ENCODE measurements at places on chromosomes 3 and 15.

DNA sequence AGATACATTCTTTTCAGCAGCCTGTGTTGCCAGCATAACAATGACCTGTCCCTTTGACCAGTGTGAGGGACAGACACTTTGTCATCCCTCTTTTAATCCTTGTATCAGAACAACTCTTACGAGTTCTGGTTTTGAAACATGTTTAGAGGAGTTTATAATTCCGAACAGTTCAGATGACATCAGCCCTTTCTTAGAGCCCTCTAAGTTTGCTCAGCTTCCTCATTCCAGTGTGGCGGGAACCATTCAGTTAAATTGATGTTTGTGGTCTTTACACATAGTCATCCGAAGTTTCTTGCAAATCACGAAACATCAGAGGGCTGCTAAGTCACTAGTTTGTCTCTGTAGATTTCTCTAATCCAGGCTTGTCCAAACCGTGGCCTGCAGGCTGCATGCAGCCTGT, 102.5 kb downstream of the AKAP13 start:
- DNase-seq, result peak; percentile 87

DNA sequence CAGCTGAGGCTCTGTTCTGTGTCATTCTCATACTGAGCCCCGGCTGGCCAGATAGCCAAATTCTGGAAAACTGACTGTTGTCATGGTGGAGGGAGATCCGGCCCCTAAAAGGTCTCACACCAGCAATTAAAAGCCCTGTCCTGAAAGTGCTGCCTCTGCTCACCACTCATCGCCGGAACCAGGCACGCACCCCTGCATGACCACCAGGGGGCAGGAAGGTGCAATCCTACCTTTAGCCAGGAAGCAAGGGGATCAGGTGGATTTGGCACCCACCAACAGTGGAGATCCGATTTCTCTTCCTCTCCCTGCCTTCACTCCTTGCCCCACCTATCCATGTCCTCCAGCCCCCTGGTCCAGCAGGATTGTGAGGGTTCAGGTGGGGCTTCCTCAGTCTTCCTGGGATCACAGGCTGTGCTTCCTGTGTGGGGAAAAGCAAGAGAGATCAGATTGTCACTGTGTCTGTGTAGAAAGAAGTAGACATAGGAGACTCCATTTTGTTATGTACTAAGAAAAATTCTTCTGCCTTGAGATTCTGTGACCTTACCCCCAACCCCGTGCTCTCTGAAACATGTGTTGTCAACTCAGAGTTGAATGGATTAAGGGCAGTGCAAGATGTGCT, 16.1 kb upstream of the CACNA2D2 start:
- peak; percentile 25 for DNase-seq

GRCh38 chr3:43176666-43177065, 70.8 kb upstream of the POMGNT2 start:
- no peak for DNase-seq

DNA sequence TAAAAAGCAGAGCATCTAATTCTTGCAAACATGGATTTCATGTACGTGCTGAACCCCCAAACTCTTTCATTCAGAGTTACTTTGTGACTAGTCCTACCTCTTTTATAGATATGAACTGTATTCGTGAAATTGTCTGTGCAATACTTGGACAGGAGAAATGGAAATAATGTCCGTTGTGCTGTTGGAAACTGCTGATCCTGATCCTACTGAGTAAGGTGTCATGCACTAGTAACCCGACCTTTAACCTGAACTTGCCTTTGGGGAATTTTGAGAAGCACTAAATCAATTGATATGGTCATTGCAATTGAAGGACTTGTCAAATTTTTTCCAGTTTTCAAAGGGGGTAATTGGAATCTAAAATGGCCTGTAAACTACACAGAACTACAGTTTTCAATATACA, 856.4 kb downstream of the ROBO1 start:
- DNase-seq, result no peak

DNA sequence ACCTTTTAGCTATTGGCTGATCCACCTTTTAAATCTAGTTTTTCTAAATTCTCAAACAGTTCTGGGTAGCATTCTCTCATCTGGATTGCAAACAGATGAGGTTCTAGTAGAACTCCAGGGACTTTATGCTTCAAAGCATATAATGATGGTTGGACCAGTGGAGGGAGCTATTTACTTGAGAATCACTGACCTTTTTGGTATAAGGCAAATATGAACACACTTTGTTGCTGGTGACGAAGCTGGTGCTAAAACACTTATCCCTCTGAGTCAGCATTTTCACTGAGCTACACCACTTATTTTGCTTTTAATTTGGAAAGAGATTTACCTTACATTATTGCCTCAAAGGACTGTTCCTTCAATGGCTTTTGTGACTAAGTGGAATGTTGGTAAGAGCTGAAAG, 58.6 kb upstream of the SLITRK3 start:
- peak; percentile 43 for DNase-seq

DNA sequence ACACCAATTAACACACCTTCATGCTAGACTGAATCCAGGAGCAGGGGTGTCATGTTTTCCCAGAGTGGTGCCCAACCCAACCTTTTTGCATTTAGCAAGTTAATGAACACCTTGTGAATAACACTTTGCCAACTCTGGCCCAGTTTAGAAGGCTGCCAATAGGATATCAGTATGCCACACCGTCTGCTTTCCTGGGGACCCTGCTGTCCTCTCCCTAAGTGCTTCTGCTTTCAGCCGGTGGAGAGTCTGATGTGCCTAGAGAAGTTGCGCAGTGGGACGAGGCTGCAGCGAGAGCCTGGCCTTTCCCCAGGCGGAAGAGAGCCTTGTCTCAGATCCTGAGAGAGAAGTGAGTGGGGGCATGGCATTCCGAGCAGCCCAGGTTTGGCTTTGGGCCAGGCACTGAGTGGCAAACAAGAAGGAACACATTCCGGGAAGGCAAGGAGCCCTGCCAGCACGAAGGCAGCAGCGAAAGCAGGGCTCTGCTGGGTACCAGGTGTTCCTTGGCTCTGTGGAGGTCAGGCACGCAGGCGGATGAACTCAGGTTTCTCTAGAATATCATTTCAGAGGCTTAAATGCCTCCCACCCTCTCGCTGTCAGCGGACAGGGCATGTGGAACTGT, 36.9 kb downstream of the SENP8 start:
- DNase-seq, result peak; percentile 13

DNA sequence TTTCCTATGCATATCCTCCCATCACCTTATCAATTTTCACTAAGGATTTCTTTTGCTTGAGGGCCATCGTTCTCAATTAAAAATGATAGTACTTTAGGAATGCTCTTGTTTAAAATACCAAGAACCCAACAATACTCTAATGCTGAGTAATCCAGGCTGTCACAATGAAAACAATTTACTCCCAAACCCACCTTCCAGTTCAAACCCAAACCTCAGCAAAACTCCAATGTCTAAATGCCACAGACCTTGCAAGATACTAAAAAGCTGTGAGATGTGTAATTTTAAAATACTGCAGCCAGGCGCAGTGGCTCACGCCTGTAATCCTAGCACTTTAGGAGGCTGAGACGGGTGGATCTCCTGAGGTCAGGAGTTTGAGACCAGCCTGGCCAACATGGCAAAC, 889.8 kb downstream of the ROBO1 start:
- DNase-seq, result peak; percentile 60

- DNase-seq, result no peak
Observed at GRCh38 chr3:42499478-42499871, 3.0 kb upstream of the VIPR1 start.

DNA sequence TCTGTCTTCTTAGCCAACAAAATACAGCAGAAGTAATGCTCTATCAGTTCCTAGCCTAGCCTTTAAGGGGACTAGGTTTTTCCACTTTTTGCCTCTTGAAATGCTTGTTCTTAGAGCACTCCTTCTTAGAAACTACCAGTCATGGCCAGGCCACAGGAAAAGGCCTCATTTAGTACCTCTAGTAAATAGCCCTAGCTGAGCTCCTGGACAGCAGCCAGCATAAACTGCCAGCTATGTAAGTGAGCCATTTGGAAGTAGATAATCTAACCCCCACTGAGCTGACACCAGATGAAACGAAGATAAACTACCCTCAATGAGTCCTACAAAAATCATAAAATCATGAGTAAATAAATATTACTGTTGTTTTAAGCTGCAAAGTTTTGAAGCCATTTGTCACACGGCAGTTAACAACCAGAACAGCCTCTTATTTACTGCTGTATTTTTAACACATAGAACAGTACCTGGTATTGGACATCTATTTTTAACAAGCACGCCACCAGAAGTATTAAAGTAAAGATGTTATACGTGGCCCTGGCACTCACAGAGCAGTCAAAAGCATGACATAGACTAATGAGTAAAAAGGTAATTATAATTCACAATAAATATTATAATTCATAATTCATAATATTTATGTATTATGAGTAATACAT, 12.0 kb downstream of the TBC1D5 start:
- peak; percentile 91 for DNase-seq

- no peak for DNase-seq
Observed at GRCh38 chr3:115236496-115236895, 89.4 kb upstream of the ZBTB20 start.

- DNase-seq, result no peak
Observed at GRCh38 chr3:126995254-126995780, 12.4 kb downstream of the PLXNA1 start.

- no peak for DNase-seq
Observed at GRCh38 chr3:43043071-43043766, 62.7 kb downstream of the POMGNT2 start.

- DNase-seq, result no peak
Observed at GRCh38 chr3:126514161-126514560, 3.4 kb downstream of the UROC1 start.

- peak; percentile 76 for DNase-seq
Observed at GRCh38 chr3:13504161-13504831, 24.2 kb downstream of the HDAC11 start.

- DNase-seq, result no peak
Observed at GRCh38 chr3:8982509-8982908, 19.2 kb upstream of the RAD18 start.

DNA sequence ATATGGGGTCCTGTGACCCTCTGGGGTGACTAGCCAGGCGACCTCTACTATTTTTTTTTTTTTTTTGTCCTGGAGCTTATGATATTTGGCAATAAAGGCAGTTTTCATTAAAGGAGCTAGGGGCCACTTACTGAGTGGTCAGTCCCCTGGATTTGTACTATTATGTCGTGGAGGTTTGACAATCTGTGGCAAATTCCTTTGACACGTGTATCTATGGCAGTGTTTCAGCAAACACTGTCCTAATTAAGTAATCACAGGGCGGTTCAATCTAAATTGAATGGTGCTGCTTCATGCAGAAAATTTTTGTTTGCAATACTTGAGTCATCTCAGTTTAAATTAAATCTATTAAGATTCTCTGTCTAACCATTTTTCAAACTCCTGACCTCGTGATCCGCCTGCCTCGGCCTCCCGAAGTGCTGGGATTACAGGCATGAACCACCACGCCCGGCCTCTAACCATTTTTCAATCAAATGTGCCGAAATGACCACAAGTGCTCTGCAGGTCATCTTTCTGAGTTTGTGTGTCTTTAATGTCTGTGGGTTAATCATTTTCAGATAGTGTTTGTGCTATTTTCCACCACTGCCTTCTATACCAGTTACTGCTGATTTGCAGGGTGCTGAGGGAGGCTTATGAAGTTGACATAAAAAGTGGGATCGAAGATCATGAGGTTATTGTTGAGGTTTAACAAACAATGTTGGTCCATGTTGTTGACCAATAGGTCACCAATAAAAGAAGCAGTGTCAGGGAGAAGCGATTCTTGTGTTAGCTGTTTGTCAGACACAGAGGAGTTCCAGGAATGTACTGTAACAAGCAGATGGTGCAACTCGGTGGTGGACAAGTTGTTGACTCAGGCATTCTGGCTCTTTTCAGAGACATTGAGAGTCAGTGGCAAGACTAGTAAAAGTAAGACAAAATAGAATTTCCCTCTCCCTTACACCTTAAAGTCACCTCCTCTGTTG, 18.6 kb upstream of the SLC2A2 start:
- DNase-seq, result peak; percentile 74

DNA sequence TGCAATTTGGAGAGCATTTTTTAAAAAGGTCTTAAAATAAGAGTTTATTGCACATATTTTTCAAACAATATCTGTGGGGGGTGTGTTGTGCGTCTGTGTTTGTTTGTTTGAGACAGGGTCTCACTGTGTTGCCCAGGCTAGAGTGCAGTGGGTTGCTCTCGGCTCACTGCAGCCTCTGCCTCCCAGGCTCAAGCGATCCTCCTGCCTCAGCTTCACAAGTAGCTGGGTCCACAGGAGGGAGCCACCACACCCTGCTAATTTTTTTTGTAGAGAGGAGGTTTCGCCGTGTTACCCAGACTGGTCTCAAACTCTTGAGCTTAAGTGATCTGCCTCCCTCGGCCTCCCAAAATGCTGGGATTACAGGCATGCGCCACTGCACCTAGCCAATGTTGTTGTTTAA, 2.7 kb downstream of the MLF1 start:
- no peak for DNase-seq

- DNase-seq, result no peak
Observed at GRCh38 chr3:100836661-100837060, 127.4 kb downstream of the TFG start.

DNA sequence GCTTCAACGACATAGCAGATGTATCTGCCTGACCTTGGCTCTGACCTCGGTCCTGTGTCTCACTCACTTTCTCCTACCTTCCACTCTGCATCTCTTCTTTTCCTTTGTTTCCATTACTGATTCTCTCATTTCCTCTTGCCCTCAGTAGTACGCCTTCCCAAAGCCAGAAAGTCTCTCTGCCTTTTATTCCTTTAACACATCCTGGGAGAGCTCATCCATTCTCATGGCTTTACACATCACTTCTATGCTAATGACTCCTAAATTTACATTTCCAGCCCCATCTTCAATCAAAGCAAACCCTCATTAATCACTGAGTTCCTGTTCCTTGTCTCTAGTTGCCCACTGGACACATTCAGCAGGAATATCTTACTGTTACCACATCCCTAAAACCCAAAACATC, 938.6 kb downstream of the NTRK3 start:
- no peak for DNase-seq
